ENCODE measurements at places on chromosomes 7 and 10. TPM values are rescaled to one million over a fixed set of nuclear protein-coding genes. Genes with fewer than 3 reads are reported as not detected.
A peak's percentile ranks its signal among the peaks of the same experiment; 100 is the strongest.

DNA sequence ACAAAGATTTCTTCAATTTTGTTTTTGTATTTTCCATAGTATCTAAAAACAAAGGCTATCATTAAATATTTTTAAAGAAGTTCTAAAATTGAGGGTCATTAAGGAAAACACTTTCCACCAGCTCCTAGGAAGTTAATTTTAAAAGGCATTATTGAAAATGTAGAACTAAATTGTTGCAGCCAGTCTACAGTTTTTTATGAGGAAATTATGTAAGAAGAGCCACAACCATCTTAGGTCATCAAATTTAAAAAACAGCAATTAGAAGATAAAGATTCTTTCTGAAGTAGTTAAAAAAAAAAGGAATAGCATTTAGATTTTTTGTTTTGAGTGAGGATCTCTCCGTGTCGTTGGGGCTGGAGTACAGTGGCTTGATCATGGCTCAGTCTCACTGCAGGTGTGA is 161.7 kb downstream of the NRBF2 start:
- no peak for DNase-seq

DNA sequence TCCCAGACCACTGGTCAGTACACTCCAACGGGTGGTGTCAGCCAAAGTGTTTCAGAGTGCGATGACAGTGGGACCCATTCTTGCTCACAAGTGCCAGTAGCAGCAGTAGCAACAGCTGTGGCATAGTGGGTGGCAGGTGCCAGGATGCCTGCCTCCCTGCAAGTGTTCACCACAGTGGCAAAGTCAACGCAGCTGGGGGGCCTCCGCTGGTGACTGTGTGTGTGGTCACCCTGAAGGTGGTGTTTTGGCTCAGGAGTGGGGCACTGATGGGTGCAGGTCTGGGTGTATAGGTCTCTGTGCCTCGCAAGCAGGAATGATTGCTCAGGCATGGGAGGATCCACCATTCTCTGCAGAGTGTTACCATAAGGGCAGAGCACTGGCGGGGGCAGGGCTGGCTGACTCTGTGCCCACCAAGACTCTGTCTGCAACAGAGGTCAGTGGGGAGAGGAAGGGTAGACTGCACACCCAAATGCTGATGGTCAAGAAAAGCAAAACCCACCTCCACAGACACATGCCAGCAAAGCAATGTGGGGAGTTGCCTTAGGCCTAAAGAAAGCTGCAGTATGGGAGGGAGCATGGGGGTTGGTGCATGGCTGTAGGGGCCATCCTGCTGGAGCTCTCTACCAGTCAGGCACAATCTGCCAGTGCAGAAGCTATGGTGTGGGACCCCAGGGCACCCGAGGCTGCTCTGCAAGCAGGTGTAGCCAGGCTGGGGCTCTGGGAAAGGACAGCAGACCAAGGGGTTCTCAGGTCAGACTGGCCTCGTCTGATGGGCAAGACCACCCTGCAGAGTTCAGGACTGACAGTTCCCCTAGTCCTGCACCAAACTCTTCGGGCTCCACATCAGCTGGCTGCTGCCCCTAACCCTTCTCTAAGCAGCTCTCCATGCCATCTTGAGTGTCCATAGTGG is 368.1 kb downstream of the CTNNA3 start:
- DNase-seq, result no peak

The MAD1L1 gene
- total RNA-seq, result 24.9 TPM

DNA sequence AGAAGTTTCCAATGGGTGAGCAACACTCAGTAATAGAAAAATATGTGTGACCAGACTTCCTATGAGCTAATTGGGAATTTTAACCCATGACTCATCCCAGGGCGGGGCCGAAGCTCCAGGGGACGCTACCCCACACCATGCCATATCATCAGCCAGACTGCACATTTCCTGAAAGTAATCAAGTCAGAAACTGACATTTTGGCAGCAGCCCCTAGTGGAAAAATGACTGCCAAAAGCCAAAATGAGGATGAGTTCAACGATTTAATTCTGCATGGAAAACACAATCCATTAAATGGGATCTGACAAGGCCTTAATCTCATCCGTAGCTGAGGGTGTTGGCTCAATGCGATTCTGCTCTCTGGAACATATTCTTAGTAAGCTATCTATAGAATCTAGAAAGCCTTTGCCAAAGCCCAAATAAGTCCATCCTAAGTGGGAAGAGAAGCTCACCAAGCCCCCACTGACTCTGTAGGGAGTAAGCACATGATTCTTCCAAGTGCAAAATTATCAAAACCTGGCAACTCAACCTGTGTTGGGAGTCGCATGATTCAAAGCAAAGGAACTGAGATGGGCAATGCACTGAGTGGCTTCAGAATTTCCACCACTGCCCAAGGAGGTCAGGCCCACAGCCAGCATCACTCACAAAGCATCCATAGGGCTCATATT is 93.1 kb upstream of the PDE1C start:
- DNase-seq, result peak; percentile 81

GRCh38 chr10:50582766-50583762 is 40.7 kb downstream of the SGMS1 start:
- DNase-seq, result peak; percentile 33

All from left cardiac atrium (tissue), 4 donors.